ENCODE measurements at places on chromosomes 6 and 20. TPM values are rescaled to one million over a fixed set of nuclear protein-coding genes. Genes with fewer than 3 reads are reported as not detected.

Gene FRK
- 1.6 TPM for total RNA-seq

Gene OR2J3
- total RNA-seq = not detected

Gene MAFB
- total RNA-seq = 1.1 TPM

Gene RAET1G
- total RNA-seq = 0.25 TPM

Gene GCNT2
- total RNA-seq = 4.4 TPM
